ENCODE measurements at places on chromosomes 16 and 17.

- DNase-seq: no peak
Observed at GRCh38 chr17:74712756-74713155, at the start of gene CD300LF. CD300LF (minus strand) TSS chr17:74712923; CDS start chr17:74712866, 57 bp downstream.

GRCh38 chr17:61770043-61770442, 93.3 kb downstream of the BRIP1 start:
- no peak for DNase-seq

DNA sequence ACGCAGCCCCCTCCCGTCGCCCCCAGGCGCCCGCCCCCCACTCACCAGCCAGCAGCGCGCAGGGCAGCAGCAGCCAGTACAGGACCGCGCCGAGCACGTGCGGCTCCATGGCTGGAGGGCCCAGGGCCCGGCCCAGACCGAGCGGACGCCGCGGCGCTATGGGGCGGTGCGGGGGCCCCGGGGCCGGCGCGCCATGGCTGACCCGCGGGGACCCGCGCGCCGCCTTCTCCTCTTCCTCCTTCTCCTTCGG, 239 bp downstream of the PIEZO1 start:
- no peak for DNase-seq

DNA sequence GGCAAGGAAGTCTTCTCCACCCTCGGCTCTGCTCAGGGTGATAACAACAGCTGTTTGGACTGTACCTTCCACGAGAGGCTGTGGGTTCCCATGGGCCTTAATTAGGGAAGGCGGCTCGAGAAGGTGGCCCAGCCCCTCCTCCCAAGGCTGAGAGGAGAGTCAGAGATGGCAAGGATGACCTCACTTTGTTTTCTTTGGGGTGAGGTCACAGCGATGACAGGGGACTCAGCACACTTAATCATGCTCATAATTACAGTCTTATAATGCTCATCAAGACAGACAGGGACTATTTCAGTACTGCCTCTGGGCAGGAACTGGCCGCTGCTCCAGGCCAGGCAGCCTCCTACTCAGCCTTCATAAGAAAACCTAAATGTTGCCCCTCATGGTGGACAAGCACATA, 19.7 kb downstream of the WFDC1 start:
- no peak for DNase-seq

GRCh38 chr17:69187294-69187693, 41.3 kb downstream of the ABCA10 start:
- DNase-seq: no peak

DNA sequence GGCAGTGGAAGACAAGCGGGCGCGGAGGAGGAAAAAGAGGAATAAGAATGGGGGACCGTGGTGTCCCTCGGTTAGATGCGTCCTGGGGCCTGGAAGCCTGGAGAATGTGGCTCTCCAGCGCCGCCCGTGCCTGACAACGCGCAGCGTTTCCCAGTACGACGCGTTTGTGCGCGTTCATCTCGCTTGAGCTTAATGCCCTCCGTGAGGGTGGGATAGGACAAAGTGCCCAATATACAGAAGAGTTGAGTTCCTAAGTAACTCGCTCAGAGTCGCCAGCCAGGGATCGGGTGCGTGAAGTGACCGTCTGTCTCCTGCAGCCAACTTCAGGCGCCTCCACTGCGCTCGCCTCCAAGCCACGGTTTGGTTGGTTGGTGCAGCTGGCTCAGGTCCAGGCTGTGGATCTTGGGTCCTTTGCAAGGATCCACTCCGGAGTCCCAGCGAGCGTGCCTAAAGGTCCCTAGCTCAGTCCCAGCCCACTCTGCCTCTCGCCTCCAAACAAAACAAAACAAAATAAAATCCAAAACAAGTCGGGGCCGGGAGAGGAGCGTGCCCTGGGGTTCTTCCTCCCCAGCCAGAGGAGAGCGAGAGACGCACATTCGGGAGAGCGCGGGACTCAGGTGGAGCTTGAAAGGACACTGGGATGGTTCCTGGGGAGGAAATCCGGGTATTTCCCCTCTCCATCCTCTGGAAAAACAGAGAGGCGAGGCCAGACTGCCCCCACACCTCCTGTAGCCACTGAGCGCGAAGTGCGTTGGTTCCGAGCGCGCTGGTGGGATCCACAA, 974 bp downstream of the GALR2 start:
- no peak for DNase-seq

DNA sequence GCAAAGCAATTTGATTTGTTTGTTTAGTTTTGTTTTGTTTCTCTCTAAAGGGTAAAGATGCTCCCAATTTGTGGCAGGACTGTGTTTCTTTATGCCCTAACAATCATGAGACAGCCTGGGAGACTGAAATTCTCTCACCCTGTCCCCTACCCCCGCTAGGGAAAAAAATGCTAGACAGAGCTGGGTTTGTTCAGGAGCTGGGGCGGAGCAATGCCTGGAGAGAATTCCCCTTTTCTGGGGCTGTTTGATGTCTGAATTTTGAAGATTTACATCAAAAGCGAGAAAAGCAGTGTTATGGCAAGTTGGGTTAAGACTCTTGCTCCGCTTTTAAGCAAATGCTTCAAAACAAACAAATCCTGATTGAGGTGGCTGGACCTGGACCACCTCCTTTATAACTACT, 8.4 kb downstream of the MAF start:
- DNase-seq: no peak

- no peak for DNase-seq
Observed at GRCh38 chr16:76157629-76158028, 119.6 kb upstream of the CNTNAP4 start.

DNA sequence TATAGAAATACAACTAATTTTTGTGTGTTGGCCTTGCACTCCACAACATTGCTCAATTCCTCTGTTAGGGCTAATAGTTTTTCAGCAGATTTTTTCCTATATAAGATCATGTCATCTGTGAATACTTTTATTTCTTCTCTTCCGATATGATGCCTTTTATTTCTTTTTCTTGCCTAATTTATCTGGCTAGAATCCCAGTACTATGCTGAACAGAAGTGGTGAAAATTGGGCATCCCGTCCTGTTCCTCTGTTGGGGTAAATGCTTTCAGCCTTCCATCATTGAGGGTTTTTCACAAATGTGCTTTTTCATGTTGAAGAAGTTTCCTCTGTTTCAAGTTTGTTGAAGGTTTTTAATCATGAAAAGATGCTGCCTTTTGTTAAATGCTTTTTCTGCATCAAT, 22.7 kb upstream of the TNFRSF13B start:
- no peak for DNase-seq

- no peak for DNase-seq
Observed at GRCh38 chr17:66542967-66543520, 240.6 kb downstream of the PRKCA start.

GRCh38 chr17:50107790-50108414, 12.8 kb downstream of the PDK2 start:
- DNase-seq: no peak

GRCh38 chr17:60142872-60143499, 6.8 kb upstream of the CA4 start:
- DNase-seq: peak; percentile 61

DNA sequence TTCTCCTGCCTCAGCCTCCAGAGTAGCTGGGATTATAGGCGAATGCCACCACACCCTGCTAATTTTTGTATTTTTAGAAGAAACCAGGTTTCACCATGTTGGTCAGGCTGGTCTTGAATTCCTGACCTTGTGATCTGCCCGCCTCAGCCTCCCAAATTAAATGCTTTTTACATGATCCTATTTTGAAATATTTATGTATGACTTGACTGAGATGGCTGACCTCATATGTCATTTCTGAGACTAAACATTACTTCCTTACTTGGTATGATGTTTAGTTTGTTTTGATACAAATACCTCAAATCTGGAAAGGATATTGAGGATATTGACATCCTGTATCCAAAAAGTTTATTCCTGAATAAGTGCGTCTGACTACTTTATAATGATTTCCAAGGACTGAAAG, 11.9 kb downstream of the CALCOCO2 start:
- DNase-seq: no peak

- DNase-seq: no peak
Observed at GRCh38 chr16:86070484-86070883, 171.5 kb downstream of the IRF8 start.

GRCh38 chr17:41396340-41396739, 1.1 kb downstream of the KRT31 start:
- DNase-seq: no peak

DNA sequence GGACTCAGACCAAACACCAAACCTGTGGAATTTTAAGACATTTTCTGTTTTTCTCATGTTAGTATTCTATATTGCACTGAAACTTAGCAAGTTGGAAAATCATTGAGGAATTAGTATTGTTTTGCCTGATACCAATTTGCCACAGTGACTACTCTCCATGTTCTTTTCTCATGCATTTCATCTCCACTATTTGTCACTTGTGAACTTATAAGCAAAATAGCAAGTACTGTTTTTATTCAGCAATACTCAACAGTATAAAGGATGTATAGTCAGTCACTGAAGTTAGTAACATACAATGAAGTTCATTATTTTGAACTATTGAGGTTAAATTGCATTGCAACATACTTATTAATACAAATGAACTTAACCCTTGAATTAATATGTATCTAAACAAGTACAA, 5.8 kb upstream of the VPS35L start:
- no peak for DNase-seq

DNA sequence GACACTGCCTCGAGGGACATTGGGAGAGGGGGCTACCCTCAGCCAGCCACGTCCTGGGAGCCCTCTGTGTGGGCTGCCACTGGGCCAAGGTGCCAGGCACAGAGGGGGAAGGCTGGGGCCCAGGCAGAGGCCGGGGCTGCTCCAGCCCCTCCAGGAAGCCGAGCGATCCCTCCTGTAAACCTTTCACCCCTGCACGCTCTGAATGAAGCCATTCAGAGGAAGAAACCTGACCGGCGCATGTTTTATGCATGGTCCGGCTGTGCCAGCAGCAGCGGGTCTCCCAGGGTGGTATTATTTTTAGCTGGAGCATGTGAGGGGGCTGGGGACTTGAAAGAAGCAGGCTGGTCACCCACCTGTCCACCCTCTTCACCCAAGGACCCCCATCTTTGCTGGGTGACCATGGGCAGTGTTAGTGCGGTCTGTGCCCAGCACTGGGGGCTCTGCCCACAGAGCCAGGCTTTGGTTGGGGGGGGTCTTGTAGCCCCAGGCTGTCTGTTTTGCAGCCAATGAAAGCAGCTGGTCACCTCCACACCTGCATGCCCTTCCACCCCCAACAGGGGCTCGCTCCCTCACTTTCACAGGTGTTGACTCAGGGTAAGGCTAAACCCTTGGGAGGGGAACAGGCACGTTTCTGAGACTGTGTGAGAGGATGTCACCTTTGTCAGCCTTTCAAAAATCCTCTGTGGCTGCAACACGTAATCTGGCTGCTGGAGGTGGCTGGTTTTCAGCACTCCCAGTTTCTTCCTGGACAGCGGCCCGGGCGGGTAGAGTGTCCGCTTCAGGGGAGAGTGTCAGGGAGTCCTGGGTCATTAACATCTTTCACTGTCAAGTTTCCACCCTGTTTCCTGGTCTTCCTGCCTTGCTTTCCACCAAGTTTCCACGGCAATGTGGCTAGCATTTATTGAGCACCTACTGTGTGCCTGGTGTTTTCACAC, 77.1 kb upstream of the BRD7 start:
- no peak for DNase-seq

- DNase-seq: no peak
Observed at GRCh38 chr17:59434429-59434828, 103.0 kb downstream of the YPEL2 start.

- DNase-seq: no peak
Observed at GRCh38 chr17:28711723-28712031, at the start of gene PROCA1. PROCA1 (minus strand) TSS chr17:28711888; CDS start chr17:28711660, 228 bp downstream.

GRCh38 chr16:78365366-78365765, 265.9 kb downstream of the WWOX start:
- no peak for DNase-seq

GRCh38 chr16:57610611-57611010, 17.8 kb upstream of the ADGRG1 start:
- DNase-seq: no peak

DNA sequence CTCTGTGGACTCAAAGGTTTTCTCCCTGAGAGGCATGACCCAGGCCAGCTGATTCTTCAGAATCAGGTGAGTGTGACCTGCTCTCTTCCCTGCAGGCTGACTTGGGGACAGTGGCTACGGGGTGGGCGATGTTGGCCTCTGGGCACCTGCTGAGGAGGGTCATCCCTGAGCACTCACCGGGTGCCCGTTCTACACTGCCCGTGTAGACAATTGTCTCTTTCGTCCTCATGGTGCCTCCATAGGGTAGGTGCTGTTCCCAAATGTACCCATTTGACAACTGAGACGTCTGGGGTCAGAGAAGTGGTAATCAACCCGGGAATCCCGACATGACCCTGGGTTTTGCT, 74.8 kb downstream of the GOSR1 start:
- no peak for DNase-seq

GRCh38 chr16:15620611-15621195, 22.3 kb downstream of the MARF1 start:
- no peak for DNase-seq

GRCh38 chr16:12458591-12459358, 344.9 kb downstream of the CPPED1 start:
- DNase-seq: peak; percentile 13

DNA sequence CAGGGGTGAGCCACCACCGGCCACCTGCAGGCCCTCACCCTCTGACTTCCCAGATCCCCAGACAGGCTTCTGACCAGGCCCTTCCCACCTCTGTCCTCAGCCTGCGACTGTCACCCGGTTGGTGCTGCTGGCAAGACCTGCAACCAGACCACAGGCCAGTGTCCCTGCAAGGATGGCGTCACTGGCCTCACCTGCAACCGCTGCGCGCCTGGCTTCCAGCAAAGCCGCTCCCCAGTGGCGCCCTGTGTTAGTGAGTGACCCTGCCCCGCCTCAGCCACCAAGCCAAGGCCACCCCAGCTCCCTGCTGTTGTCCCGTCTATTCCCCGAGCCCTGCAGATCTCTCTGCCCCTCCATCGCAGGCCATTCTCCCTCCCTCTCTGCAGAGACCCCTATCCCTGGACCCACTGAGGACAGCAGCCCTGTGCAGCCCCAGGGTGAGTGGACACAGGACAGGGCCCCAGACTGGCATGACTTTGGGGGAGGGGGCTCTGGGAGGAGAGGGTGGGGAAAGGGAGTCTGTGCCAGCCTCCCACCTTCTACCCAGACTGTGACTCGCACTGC, 1.9 kb downstream of the NTN3 start:
- DNase-seq: no peak

- DNase-seq: no peak
Observed at GRCh38 chr16:24635900-24636610, 93.4 kb upstream of the TNRC6A start.

DNA sequence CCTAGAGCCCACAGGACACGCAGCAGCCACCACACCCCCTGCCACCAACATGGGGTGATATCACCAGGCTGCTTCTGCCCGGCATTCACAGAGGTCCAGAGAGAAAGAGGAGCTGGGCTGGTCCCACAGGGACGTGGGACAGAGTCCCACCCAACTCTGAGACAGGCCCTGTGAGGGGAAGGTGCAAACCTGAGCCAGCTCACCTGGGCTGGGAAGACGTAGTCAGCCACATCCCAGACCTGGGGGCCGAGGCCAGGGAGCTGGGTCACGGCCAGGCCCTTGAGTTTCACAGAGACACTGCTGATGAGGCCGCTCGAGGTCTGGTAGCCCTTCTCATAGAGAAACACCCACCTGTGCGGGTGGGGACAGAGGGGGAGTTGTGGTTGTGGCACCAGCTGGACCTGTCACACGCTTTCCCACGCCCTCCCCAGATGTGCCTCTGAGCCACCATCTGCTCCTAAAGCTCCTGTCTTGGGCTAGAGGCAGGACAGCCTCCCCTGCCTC, 11.2 kb downstream of the P2RX1 start:
- DNase-seq: no peak

GRCh38 chr17:81833921-81834830, 674 bp downstream of the PPP1R27 start:
- DNase-seq: no peak

- no peak for DNase-seq
Observed at GRCh38 chr17:39643271-39643670, 6.3 kb downstream of the STARD3 start.
